ENCODE measurements at places on chromosomes 1 and 21. TPM values are rescaled to one million over a fixed set of nuclear protein-coding genes. Genes with fewer than 3 reads are reported as not detected.

Gene C4BPA
- polyA plus RNA-seq = not detected

Gene EGLN1
- polyA plus RNA-seq = 31.6 TPM

Gene ASTN1
- polyA plus RNA-seq = not detected

Gene SPRR3
- polyA plus RNA-seq = not detected

Gene BCL2L15
- polyA plus RNA-seq = 0.30 TPM

Gene SLC16A1
- polyA plus RNA-seq = 33.5 TPM

Gene C1orf56
- 4.5 TPM for polyA plus RNA-seq

Gene FAM151A
- not detected for polyA plus RNA-seq

Gene LEPROT
- polyA plus RNA-seq = 27.2 TPM

Gene LIN28A
- polyA plus RNA-seq = not detected

GRCh38 chr21:25457411-25457810 lies 149.9 kb downstream of the MRPL39 start:
- peak; percentile 72 for DNase-seq

DNA sequence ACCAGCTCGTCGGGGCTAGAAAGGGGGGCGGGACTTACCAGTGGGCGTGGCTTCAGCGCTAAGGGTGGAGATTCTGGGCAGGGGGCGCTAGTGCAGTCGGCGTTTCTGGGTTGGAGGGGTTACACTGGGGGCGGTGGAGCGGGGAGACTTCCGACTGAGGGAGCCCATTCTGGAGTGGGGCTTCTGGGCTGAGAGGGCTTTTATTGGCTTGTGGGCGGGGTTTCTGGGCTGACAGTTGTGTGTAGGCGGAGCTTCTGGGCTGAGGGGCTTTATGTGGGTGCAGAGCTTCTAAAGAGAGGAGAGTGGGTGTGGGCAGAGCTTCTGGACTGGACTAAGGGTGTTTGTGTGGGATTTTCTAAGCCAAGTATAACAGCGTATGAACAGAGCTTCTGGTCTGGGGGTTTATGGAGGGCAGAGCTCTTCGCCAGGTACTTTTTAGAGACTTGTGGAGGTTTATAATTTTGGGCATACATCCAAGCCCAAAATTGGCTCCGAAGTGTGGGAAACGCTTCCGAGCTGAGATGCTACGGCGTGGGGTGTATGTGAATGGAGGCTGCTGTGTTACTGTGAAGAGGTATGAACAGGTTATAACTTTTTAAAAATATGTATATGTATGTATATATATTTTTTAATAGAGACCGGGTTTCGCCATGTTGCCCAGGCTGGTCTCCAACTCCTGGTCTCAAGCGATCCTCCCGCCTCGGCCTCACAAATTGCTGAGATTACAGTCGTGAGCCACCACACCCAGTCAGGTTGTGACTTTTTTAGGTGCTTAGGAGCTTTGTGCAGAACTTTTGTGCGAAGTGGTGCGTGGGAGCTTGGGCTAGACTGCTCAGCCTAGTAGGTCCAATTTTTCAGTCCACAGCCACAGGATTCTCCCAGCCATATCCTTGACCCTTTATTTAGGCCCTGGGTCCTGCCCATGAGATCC lies 825 bp downstream of the TMEM39B start:
- DNase-seq = no peak

GRCh38 chr1:68470388-68470970 lies 20.7 kb upstream of the RPE65 start:
- DNase-seq = no peak

GRCh38 chr1:247408100-247408499 lies 7.9 kb upstream of the NLRP3 start:
- no peak for DNase-seq

DNA sequence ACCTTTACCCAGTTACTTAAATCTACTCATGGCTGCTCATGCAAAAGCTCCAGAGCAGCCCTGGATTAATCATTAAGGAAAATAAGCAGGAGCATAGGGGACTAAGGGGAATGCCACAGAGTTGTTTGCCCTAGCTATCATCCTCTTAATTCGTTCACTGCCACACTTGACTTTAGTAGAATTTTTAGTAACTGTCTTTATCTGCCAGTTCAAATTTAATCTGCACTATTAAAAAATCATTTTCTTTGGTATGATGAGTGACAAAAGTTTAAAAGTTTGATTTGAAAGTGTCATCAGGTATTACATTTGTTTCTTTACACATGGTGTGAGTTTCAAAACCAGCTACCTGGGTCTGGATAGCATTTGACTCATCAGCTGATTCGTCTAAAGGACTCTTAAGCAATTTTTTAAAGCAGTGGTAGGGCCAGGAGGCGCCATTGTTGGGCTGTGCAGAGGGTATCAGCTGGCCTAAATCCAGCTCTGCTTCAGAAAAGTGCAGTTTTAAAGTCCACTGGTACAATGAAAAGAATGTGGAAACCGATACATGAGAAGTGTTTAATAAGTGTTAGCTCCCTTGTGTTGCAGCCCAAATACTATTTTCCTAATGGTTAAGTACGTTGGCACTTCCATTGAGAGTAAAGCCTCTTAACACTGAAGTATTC lies 69.9 kb upstream of the DR1 start:
- DNase-seq = no peak

DNA sequence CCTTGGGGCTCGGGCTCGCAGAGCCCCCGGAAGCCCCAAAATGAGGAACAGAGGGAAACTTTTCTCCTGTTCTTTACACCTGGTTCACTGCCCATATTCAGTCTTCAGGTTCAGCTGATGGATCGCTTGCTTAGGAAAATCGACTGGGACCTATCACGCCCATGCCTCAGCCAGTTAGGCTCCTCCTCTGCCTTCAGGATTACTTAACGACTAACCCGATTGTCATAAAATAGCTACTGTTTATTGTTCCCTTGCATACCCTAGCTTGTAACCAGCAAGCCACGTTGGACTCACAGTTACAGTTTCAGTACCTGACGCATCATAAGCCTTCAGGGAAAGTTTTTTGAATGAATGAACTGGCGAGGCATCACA lies 692 bp downstream of the TARDBP start:
- DNase-seq = no peak

DNA sequence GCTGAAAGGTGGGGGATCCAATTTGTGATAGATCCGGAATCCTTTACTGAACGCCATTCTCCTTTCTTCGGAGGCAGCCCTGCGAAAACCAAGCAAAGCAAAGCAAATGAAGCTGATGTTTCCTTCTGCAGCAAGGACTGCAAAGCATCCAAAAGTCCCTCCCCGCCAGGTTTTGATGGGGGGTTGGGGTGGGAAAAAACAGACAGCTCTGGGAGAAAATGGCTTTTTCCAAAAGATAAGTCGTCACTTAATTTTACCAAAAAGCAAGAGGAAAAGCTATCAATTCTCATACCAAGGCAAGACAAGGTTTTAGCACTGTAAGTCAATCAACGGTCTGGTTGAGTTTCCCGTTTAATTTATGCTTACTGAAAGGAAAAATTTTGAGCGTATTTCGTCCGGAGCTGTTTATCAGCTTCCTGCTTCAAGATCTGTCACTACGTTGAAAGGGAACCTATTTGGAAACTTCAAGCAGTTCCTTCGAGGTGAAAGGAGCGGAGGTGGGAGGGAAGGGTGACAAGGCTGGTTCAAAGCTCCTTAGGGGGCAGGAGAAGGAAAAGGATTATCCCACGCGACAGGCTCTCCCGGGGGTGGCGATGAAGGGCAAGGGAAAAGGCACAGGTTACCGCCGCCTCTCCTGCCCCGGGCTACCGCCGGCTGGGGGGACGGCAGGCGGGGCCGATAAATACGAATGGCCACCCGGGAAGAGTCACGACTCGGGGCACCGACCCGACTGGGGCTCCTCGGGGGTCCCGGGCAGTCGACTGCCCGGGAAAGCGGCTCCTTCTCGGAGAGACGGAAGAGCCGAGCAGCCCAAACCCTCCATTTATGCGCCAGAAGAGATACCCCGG lies 750 bp downstream of the SYNJ1 start:
- no peak for DNase-seq

DNA sequence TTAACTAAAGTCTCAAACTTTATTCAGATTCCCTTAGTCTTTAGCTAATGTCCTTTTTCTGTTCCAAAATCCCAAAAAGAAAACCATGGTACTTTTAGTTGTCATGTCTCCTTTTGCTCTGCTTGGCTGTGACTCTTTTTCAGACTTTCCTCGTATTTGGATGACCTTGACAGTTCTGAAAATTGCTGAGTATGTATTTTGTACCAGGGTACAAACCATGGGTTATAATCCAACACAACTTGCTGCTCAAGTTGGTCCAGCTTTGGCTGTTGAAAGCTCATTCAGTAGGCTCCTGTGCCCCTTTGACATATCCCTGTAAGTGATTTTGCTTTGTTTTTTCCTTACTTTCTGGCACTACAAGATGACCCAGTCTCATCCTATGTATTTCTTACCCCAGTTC lies 51.7 kb downstream of the PALMD start:
- DNase-seq = no peak

DNA sequence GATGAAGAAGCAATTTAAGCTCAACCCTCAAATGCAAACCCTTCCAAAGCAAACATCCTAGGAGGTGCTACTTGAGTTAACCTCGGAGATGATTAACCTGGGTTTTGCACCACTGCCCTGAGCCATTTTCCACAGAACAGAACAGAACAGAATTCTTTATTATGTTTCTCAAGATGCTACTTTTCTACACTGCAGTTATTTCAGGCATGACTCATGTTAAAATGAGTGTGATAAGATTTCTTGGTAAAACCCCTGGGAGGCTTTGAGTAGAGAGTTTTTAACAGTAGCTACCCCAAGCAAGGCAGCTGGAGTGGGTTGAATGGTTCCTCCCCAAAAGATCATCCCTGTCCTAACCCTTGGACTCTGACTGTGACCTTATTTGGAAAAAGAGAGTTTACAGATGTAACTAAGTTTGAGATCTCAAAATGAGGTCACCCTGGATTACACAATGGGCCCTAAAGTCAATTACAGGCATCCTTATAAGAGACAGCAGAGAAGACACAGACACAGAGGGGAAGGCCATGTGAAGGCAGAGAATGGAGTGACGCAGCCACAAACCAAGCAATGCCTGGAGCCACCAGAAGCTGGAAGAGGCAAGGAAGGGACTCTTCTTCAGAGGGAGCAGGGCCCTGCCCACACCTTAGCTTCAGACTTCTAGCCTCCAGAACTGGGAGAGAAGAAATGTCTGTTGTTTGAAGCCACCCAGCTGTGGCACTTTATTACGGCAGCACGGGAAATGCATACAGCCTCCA lies 153.4 kb downstream of the ETS2 start:
- DNase-seq = peak; percentile 42

DNA sequence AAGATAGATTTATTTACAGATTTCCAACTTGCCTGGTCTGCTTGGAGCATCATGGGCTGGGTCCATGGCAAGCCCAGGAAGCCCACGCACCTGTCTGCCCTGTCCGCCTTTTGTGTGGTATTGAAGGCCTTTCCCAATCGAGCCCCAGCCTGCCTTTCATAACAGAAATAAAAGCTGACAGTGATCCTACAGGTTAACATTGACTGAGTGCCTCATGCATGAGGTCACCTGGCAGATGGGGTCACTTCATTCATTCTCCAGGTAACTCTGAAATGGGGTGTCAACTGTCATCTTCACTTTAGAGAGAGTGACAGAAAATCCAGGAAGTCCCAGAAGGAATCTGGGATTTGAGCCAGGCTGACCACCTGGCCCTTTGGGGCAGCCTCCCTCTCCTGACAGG lies 36.3 kb upstream of the CASZ1 start:
- DNase-seq = no peak

DNA sequence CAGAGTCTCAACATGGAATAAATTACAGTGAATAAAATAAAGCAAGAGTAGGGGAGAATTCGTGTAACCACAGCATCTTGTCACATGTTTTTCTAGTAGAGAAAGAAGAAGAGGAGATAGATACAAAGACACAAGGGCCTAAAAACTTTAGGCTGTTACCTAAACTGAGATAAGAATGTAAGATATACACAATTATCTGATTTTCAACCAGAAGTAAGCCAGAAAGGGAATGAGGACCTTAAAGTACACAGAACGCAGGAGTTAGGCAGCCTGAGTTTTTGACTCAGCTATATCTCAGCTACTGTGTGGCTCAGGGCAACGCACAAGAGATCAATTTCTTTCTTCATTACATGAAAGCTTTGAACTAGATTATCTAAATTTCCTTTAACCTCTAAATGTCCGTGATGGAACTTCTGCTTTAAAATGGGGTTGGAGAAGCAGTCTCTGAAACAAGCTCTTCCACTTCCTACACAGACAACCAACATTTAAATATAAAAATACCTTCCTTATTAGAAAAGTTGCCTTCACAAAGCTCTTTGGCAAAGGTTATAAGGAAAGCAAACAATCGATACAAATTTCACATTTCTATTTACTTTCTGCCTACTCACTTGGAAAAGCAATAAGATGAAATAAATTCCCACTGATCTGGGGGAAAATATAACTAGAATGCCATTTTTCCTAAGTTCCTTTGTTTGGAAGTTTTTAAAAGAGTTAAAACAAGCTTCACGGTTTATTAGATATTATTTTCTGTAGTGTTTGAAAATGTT lies 5.2 kb upstream of the RGS13 start:
- DNase-seq = no peak

GRCh38 chr1:35577071-35577998 lies 4.2 kb downstream of the TFAP2E start:
- DNase-seq = peak; percentile 68

GRCh38 chr1:236904892-236905741 lies 99.1 kb downstream of the MT1HL1 start:
- no peak for DNase-seq

- DNase-seq = no peak
These were observed 44.9 kb upstream of the BARHL2 start for GRCh38 chr1:90761781-90762589.

GRCh38 chr21:20167059-20167458 lies 831.1 kb upstream of the NCAM2 start:
- DNase-seq = no peak

DNA sequence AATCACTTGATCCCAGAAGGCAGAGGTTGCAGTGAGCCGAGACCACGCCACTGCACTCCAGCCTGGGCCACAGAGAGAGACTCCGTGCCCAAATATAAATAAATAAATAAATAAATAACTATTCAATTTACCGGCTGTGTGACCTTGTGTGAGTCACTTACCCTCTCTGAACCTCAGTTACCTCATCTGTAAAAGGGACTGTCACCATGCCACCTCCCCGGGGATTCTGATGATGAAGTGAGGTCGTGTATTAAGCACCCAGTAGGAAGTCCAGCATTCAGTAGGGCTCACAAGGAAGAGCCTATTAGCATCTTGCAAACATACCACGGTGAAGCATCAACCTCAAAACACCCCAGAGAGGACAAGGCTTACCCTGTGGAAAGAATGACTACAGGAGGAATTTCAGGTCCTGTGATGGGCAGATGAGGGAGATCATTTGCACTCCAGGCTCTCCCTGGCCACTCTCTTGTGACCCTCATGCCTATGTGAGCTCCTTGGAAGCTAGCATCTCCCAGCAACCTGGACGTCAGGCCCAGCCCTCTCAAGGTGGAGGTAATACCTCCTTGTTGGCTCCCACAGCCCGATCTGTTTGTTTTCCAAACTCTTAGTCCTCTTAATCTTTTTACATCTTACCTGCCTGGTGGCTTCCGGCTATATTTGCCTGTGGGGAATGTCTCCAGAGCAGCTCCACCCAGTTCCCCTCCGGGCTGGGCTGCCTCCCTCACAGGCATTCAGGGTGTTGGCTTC lies 7.6 kb upstream of the C1QA start:
- DNase-seq = no peak

- DNase-seq = no peak
These were observed 80.0 kb downstream of the BCAR3 start for GRCh38 chr1:93601686-93602085.

- DNase-seq = peak; percentile 31
These were observed 20.4 kb downstream of the DPH5 start for GRCh38 chr1:101005183-101005582.

Data from CD4-positive, CD25-positive, alpha-beta regulatory T cell (primary cell).